NCI-H774 (cell line): ENCODE measurements at places on chromosomes 1 and 21.
A peak's percentile ranks its signal among the peaks of the same experiment; 100 is the strongest.

- DNase-seq, result no peak
Measured at GRCh38 chr1:154436433-154436832, 31.3 kb downstream of the IL6R start.

DNA sequence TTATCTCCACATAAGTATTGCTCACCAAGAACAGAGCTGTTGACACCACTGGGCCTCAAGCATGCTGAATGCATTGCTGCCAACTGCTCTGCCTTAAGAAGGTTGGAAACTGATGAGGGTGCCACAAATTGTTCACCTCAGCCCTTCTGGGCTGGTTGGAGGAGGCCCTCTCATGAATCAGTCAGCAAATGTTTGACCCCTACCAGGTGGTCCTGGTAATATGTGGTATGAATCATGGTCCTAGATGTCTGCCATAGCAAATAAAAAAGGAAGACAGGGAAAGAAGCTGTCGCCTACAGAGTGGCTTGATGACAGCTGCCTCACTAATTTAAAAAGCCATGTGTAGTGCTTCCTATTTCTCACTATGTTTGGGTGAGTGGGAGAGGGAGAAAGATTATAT lies 12.2 kb downstream of the SPATA46 start:
- DNase-seq, result no peak

DNA sequence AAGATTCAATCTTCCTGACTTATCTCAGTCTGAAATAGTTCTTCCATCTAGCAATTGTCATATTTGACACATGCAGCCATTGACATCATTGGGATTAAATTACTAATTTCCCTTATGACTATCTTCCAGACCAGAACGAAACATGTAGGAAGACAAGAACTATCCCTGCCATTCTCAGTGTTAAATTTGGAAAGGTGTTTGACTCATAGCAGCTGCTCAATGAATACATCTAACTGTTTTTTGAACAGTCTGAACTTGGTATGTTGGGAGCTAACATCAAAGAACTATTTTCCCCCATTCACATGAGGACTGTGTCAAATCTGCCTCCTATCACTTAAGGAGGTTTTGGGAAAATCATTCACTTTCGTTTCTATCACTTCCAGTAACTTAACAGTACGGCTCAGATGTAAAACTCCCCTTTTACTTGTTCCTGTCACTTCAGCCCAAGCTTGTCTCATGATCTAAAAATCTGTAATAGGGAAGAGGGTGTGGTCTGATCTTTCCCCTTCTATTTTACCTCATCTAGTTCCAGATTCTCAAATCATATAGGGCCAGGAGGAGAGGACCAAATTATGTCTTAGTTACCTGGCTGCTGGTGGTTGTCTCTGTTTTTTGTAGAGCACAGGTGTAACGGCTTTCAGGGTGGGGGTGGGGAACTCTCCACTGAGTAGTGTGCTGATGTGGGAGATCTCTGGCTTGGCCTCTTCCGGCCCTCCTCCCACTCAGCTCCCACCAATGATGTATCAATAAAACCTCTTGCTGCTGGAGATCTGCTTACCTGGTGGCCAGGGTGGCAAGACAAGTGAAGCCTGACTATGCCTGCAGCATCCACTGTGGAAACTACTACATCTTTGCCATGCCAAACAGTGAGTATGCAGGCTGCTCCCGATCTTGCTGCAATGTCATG lies 26.2 kb upstream of the SLAMF1 start:
- no peak for DNase-seq

GRCh38 chr1:28507646-28508434 lies 2.0 kb downstream of the RCC1 start:
- no peak for DNase-seq

DNA sequence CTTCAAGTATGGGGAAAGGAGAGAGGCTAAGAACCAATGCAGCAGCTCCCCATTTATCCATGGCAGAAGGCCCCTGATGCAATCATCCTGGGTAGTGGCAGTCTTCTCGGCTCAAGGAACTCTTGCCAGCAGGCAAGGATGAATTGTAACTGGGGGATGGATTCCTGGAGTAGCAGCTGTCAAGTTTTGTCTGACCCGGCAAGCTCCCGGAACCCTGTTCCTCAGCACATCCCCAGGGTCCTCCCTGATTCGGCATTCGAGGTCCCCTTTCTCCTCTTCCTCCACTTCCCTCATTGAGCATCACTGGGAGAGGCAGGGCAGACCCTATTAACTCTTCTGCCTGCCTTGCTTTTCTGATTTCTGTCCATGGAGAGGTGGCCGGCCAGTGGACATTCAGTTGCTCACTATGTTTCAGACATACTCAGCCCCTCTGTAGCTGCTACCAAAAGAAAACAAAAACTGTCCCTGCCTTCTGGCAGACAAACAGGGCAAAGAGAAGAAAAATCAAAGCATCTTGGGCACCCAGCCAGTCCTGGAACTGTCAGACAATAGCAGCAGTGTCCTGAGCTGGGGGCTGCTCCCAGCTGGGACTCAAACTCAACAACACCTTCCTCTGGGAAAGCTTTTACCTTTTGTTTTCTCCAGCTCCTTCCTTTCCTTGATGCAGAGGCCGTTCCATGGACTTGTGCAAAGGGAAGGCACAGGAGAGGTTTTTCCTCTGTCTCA lies 5.6 kb upstream of the PTCH2 start:
- no peak for DNase-seq

DNA sequence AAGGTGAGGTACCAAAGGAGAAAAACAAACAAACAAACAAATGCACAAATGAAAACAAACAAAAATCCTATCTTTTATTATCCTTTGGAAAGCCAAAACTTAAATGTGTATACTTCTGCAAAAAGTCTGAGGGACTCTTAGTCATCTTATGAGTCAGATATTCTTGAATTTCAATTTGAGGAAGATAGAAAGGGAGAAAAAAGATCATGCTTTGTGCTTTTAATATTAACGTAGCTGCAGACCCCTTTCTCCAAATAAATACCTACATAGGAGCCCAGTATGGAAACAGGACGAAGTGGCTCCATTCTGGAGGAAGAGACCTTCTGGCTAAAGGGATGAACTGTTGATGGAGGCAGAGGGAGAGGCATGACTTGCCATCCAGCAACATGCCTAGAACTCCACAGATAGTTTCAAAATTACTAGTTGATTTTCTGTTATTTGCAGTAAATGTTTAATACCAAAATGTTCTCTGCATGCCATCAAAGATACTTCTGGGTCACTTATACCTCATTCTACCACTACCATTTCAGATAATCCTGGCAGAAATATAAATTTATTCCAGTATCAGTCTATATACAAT lies 25.4 kb downstream of the NUP210L start:
- no peak for DNase-seq

GRCh38 chr1:2239384-2239985 lies 11.4 kb downstream of the SKI start:
- no peak for DNase-seq

DNA sequence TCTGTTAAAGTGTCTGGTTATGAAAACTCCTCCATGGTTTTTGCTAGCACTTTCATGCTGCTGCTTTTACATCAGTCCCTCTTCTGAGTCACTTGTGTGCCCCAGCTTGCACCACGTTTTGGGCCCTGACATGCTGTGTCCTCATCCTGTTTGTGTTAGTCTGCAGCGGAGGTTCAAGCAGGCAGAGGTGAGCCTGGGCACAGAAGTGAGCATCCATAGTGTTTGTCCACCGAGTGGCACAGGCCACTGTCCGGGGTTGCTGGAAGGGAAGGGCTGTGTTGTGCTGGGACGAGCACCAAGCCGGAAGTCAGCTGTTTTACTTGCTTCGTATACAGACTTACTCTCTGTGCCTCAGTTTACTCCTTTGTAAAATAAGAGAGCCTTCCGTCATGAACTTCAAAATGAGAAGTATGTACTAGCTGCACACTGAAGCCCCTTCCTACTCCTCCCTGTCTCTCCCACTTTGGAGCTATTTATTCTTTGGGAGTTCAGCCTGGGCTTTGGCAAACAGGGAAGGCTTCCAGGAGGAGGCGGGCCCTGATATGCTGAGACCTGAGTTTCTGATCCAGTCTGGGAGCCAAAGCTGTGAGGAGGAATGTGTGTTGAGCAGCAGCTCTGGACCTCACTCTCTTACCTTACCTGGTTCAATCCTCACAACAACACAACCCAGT lies 10.7 kb upstream of the LAPTM5 start:
- DNase-seq, result no peak

GRCh38 chr1:2983706-2984398 lies 37.4 kb upstream of the ACTRT2 start:
- no peak for DNase-seq

DNA sequence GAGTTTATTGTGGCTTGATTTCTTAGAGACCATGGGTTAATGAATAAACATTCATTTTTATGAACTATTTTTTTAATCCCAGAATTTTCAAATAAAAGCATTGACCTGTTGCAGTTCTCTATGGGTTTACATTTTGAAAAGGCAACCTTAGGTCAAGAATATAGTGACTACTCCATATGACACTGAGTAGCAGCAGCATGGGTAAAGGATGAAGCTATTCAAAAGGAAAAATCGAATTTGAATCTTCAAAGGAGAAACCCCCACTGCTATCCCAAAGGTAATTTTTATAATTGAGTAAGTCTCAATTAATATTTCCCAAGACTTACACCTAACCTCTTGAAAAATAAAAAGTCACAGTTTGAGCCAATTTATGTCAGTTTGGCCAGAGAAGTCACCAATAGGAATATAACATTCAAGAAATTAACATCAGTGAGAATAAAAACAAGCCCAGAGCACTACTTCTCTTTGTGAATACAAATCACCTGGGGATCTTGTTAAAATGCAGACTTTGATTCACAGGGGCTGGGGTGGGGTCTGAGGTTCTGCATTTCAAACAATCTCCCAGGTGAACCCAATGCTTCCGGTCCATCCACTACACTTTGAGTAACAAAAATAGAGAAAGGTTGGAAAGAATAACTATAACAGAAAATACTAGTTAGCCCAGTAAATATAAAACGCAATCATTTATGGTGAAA lies 39.8 kb downstream of the USP1 start:
- DNase-seq, result no peak

DNA sequence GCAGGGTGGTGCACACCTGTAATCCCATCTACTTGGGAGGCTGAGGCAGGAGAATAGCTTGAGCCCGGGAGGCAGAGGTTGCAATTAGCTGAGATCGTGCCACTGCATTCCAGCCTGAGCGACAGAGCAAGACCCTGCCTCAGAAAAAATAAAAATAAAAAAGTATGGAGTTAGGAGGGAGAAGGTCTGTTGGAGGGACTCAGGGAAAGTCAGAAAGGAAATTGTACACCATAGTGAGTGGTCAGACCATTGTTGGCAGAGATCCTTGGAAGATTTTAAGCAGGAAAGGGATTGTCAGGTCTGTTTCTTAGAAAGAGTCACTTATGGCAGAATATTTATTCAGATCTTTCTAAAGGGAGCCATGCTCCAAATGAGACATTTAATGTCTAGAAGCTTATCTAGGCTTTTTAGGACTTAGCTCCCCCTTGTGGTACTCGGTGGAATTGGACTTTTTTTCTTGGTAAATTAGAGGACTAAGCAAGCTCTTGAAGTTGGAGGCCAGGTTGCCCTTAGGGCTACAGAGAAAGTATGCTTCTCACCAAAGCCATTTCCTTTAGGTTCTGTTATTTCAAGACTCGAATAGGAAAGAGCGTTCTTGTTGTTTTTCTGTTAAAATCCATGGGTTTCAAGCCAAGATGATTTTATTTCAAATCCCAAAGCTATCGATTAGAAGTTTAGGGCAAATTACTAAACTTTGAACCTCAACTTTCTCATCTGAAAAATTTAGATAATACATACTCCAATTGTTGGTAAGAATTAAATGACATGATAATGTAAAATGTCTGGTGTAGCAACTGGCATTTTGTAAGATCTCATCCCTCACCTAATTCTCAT lies 16.5 kb downstream of the MIA3 start:
- DNase-seq, result peak; percentile 85

DNA sequence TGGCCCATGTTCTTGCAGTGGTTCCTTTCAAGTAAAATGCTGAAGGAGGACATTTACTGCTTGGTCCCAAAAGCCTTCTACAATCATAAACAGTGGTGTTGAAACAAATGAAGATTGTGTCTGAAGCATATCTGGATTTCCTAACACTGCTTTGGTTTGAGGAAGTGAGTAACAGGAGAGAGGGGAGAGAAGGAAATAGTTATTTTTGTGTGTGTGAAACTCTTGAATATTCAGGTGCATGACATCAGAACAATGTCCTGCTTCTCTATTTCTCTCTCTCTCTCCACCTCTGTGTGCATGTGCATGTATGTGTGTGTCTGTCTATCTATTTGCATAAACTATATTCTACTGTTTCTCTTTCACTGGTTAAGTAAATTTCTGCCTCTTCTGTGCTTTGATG lies 61.4 kb upstream of the TNFSF18 start:
- DNase-seq, result no peak

DNA sequence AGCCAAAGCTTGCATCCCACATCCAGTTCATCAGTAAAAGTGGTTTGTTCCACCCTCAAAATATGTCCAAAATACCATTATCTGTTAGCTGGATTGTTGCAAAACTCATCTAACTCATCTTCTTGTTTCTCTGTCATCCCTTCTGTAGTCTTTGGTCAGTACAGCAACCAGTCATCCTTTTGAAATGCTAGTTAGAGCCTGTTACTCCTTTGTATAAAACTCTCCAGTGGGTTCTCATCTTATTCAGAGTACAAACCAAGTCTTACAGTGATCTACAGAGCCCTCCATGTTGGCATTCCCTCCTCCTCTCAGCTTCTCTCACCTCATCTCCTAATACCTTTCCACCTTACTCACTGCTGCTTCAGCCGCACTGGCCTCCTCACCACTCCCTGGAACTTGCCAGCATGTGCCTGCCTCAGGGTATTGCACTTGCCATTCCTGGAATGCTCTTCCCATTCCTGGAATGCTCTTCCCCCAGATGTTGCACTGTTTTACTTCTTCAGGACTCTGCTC lies 70.6 kb downstream of the LAMC1 start:
- no peak for DNase-seq

GRCh38 chr1:244114892-244115291 lies 63.8 kb downstream of the ZBTB18 start:
- no peak for DNase-seq

- no peak for DNase-seq
Measured at GRCh38 chr1:86119214-86119764, 37.3 kb downstream of the COL24A1 start.

- DNase-seq, result peak; percentile 24
Measured at GRCh38 chr1:56525489-56526041, 53.8 kb downstream of the PLPP3 start.

GRCh38 chr1:74463333-74463988 lies 49.0 kb downstream of the LRRC53 start:
- DNase-seq, result no peak

DNA sequence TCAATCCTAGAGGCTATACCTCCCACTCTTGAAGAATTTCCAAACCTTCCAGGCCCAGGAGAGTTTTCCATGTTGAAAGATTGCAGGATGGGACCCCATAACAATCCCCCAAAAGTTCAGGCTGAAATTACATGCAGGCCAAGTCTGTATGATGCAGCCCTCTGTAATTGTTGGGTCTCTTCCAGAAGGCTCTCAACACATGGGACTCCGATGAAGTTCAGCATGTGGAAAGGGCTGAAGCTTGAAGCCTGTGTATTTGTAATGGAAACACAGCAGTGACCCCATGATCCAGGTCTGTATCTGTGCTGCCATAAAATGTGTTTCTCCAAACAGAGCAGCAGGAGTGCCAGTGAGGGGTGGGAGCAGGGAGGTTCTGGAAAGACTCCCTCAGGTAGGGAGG lies 202.5 kb upstream of the LYPLAL1 start:
- no peak for DNase-seq
